LNCaP clone FGC (cell line): ENCODE measurements at places on chromosomes 6 and 20.

GRCh38 chr20:40787941-40788340 lies 98.9 kb upstream of the MAFB start:
- peak; percentile 35 for DNase-seq

DNA sequence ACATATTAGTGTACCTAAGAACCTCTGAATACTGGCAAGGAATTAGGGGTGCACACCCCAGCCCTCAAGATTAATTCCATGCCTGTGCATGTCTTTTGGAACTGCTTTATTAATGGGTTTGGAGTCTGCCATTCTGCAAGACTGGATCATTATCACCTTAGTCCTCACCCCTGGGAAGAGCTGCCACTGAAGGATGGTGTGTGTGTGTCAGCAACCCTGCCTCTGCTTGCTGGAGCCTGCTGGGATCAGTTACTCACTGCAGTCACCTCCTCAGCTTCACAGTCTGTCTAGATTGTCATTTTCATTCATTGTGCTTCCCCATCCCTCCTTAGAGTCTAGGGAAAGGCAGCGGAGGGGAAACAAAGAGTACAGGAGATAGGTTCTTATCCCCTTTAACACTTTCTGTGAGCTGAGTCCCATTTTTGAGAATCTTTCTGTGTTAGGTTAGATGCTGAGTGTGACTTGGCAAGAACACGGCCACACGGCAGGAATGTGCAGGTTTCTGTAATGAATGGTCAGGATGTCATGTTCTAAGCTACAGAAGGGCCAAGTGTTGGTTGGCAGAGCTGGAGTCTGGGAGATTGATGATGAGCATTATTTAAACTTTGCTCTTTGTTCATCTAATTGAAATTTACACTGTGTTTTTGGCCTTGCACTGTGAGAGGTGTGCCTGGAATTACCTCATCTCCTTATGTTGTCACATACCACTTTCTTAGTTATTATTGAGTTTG lies 21.1 kb downstream of the GHRH start:
- DNase-seq = no peak

DNA sequence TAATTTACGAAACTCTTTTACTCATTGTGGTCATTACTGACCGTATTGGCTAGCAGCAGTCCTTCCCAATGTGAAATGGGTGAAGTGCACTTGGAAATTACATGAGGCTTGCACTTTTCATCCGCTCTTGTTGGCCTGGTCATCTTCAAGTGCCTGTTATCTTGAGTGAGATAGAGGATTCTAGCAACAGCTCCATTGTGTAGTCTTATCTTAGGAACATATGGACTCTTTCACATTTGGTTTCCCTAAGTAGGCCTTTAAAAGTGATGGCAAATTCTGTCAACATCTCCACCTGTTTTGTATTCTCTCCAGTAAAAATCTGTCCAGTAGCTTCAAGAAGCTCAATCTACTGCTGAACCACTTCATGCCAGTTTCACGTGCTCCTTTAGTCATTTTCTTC lies 114.8 kb upstream of the MARCKS start:
- no peak for DNase-seq

DNA sequence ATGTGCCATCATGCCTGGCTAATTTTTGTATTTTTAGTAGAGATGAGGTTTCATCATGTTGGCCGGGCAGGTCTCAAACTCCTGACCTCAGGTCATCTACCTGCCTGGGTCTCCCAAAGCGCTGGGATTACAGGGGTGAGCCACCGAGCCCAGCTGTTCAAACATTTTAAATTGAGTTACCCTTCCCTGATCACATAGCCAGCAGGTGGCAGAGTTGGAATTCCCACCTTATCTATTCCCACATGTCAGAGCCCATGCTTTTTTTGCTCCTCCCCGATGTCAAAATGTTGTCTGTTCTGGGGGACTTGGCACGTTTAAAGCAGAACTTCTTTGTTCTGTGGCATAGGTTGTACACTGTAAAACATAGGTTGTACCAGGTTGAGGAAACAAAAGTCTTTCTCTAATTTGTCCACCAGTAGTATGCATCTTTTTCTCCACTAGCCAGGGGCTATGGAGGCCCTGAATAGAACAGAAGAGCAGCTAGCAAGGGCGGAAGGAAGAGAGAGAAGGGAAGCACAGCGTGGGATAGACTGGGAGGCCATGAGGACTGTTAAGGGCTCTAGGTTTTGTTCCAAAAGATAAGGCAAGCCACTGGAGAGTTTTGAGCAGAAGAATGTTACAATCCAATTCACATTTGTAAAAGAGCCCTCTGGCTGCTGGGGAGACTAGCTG lies 7.3 kb upstream of the LBP start:
- DNase-seq = no peak

DNA sequence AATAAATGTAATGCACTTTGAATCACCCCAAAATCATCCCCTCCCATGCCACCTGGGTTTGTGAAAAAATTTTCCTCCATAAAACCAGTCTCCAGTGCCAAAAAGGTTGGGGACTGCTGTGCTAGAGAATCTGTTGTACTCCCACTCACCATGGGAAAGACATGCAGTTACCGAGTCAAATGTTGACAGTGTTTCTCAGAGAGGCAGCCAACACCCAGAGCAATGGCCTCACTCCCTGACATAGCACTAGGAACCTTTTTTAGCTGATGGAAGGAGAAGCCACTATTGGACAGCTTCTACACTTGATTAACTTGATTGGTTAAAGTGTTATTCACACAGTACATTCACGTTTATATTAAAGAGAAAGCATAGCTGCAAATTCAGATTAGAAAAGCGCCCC lies 59.8 kb upstream of the MANEA start:
- DNase-seq = no peak

DNA sequence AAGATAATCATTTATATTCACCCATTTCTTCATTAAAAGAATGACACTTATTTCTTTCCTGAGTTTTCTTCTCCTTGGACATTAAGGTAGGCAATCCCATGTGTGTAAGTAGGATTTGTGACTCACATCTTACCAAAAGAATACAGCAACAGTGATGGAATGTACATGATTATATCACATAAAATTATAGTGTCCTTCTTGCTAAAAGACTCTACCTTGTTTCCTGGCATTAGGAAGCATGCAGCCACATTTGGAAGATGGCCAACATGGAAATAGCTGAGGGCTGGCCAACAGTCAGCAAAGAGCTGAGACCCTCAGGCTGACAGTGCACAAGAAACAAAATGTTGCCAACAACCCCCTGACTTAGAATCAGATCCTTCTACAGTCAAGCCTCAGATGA lies 327.9 kb upstream of the MARCKS start:
- DNase-seq = no peak

- DNase-seq = no peak
Measured at GRCh38 chr20:38809942-38810341, 4.4 kb downstream of the PPP1R16B start.

- peak; percentile 63 for DNase-seq
Measured at GRCh38 chr6:10951675-10952282, 64.9 kb downstream of the SYCP2L start.

DNA sequence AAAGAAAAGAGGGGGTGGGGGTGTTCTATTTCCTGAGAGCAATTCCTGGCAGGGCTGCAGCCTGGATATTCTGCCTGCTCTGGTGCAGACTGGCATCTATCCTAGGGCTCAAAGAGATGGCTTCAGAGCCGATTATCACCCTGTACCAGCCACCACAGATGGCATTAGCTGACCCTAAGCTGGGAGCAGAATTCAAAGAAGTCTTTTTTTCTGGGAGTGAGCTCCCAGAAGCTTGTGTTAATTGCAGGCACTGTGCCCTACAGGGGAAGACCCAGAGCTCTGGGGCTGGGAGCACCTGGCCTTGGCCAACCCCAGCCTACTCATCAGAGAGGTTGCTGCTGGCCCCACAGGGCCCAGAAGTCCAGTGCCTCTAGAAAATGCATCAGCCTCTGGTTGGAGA lies 85.9 kb downstream of the PXDC1 start:
- DNase-seq = no peak

DNA sequence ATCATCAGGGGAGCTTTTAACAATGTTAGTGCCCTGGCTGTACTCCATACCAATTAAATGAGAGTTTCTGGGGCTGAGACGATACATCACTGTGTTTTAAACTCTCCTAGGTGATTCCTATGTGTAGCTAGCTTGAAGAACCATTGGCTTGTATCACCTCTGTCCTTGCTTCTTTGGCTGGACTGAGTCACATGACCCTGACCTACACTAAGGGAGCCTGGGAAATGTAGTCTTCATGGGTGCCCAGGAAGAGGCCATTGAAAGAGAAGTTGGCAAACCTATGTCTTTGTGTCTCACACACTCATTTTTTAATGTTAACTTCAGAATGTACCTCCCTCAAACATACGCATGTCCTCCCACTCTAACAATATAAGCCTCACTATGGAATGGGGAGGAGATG lies 506.6 kb downstream of the DHX35 start:
- DNase-seq = no peak

- no peak for DNase-seq
Measured at GRCh38 chr6:136086686-136087085, 163.4 kb downstream of the MTFR2 start.

DNA sequence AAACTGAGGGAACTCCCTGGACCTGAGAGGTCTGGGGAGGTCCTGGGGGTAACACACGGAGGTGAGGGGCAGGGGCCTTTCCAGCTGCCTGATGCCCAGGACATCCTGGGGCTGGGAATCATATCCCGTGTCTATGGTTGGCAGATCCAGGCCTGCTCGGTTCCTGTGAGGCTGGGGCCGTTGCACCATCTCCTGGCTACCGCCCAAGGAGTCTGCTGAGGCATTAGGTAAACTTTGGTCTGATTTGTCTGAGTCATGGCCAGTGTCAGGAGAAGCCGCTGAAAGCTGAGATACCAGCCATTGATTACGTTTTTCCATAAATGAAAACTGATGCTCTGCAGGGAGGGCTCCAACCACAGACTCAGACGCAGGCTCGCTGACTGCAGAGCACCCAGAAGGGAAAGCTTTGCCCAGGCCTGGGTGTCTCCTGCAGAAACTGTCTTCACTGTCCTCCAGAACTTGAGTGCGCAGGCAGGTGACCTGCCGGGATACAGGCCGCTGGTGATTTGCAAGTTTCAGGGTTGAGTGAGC lies 14.2 kb downstream of the TRAF3IP2 start:
- DNase-seq = peak; percentile 91

- no peak for DNase-seq
Measured at GRCh38 chr6:45586216-45587171, 208.8 kb upstream of the SUPT3H start.

- no peak for DNase-seq
Measured at GRCh38 chr6:130366107-130367005, 539 bp downstream of the TMEM200A start.

GRCh38 chr6:3306848-3307247 lies 48.1 kb downstream of the PSMG4 start:
- no peak for DNase-seq

GRCh38 chr6:11108726-11109125 lies 2.8 kb downstream of the ERVFRD-1 start:
- DNase-seq = no peak

DNA sequence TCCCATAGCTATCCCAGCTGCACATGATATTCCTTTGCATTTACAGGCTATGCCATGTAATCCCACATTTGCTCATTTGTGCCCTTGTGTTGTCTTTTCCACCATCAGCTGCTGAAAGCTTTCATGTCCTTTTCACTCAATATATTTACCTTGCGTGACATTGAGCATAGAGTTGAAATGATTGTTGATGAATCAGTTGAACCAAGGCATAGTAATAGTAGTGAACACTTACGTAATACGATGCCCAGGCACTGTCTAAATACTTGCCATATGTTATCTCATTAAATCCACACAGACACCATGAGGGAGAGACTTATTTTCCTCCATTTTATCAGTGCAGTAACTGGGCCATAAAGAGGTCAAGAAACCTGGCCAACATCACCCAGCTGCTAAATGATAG lies 13.1 kb downstream of the RNF8 start:
- no peak for DNase-seq

- no peak for DNase-seq
Measured at GRCh38 chr6:39870950-39871349, 63.3 kb downstream of the MOCS1 start.

DNA sequence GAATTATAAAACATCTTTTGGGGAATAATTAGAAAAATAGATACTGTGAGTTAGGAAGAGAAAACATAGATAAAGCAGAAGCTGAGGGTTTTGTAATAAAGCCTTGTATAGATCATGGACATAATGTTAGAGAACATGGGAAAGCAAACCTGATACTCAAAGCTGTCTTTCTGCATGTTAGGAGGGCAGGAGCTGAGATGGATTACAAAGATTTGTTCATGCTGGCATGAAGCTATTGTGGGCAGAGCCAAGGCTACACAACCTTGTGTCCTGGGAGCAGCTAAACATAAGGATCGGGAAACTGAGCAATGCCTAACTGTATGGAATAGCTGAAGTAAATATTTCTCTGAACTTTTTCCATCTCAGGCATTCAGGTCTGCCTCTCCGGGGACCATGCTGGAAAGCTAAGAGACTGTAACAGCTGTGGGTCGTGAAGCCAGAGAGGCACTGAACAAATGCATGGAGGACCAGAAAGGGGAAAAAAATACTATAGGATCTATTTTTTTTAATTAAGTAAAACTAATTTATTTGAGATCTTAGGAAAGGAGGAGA lies 28.2 kb upstream of the CNKSR3 start:
- no peak for DNase-seq

GRCh38 chr6:12293931-12294807 lies 4.0 kb downstream of the EDN1 start:
- peak; percentile 88 for DNase-seq

- DNase-seq = no peak
Measured at GRCh38 chr6:24440897-24441598, 38.3 kb downstream of the MRS2 start.

- no peak for DNase-seq
Measured at GRCh38 chr20:2465100-2465499, 5.5 kb downstream of the SNRPB start.

GRCh38 chr6:150878347-150879213 lies 13.1 kb downstream of the MTHFD1L start:
- no peak for DNase-seq

- DNase-seq = peak; percentile 75
Measured at GRCh38 chr6:91509711-91510110, 922.8 kb upstream of the MAP3K7 start.

GRCh38 chr6:150098155-150098554 lies 29.2 kb upstream of the ULBP3 start:
- DNase-seq = no peak

DNA sequence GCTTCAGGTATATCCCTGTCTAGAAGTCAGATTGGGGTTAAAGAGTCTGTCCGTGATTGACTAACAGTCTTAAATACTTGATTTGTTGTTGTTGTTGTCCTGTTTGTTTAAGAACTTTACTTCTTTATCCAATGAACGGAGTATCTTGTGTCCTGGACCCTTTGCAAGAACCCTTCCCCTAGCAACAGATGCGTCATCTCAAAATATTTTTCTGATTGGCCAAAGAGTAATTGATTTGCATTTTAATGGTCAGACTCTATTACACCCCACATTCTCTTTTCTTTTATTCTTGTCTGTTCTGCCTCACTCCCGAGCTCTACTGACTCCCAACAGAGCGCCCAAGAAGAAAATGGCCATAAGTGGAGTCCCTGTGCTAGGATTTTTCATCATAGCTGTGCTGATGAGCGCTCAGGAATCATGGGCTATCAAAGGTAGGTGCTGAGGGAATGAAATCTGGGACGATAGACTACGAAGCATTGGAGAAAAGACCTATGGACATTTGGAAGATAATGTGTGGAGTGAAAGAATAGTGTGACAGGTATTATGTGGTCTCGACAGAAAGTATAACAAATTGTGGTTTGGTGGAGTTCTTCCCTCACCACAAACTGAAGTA lies at the start of gene HLA-DRA:
Gene HLA-DRA (plus strand): TSS at position 286 of the 613 bp plus-strand sequence. CDS start 64 bp downstream, at position 350.
- DNase-seq = peak; percentile 19

GRCh38 chr6:10412461-10413261 lies 2.2 kb downstream of the TFAP2A start:
- DNase-seq = no peak

- DNase-seq = peak; percentile 57
Measured at GRCh38 chr6:17086469-17086868, 15.4 kb upstream of the STMND1 start.

GRCh38 chr6:162249907-162250642 lies 477.5 kb downstream of the PRKN start:
- no peak for DNase-seq
